Cardiac muscle cell (in vitro differentiated cells and primary cell): ENCODE measurements at places on chromosomes 1 and 21.

- DNase-seq, result no peak
- no peak overlapping the region for H3K27ac ChIP-seq
- H3K4me1 ChIP-seq, result no peaks in the 10 kb centered on the region
- no peaks in the 10 kb centered on the region for H3K27me3 ChIP-seq
Measured at GRCh38 chr1:40301066-40301465, 16.0 kb downstream of the COL9A2 start.

- no peaks in the 10 kb centered on the region for H3K36me3 ChIP-seq
- peaks cover 2% of the 10 kb centered on the region for H3K4me1 ChIP-seq
- H3K4me3 ChIP-seq, result no peak overlapping the region
- H3K27ac ChIP-seq, result no peak overlapping the region
- no peak for DNase-seq
- H3K27me3 ChIP-seq, result peaks cover 3% of the 10 kb centered on the region
Measured at GRCh38 chr1:11394592-11395245, 84.2 kb upstream of the DISP3 start.

- no peak overlapping the region for H3K27ac ChIP-seq
- no peak for DNase-seq
- no peaks in the 10 kb centered on the region for H3K36me3 ChIP-seq
- no peaks in the 10 kb centered on the region for H3K27me3 ChIP-seq
- H3K4me1 ChIP-seq, result no peaks in the 10 kb centered on the region
- H3K4me3 ChIP-seq, result no peak overlapping the region
Measured at GRCh38 chr1:7418442-7419080, 352.5 kb upstream of the VAMP3 start.

DNA sequence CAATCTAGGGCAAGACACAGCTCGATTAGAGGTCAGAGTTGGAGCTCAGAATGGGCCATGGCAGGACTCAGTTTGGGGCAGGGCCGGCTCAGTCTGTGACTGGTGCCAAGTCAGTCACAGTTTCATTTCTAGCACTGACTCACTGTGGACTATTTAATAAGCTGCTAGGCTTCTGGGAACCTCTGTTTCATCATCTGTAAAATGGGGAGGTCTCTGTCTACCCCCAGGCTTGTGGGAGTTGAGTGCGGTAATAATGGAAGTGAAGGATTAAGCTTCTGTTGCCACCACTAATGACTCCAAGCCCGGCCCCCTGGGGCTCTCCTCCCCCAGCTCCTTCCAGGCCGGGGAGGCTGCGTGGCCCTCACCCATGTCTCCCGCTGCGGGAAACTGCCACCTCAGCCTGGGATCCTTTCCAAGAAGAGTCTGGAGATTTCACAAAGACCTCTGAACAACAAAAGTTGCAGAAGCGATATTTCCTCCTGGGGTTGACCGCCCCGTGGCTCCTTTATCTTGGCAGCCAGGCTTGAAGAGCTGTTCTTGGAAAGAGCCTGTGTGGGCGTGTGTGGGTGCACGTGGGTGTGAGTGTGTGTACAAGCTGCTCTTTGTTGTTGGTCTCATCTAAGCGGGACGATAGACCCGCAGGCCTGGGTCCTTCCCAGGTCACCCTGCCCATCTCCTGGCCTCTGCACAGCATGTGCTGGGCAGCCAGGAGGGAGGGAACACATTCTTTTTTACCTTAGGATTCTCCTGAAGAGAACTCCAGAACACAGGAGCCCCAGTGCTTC, 29.1 kb downstream of the KNCN start:
- no peak overlapping the region for H3K4me3 ChIP-seq
- DNase-seq, result peak; percentile 95
- H3K4me1 ChIP-seq, result peaks cover 11% of the 10 kb centered on the region
- H3K36me3 ChIP-seq, result no peaks in the 10 kb centered on the region
- peaks cover 34% of the 10 kb centered on the region for H3K27me3 ChIP-seq

GRCh38 chr1:6724517-6725141, 23.0 kb upstream of the DNAJC11 start:
- no peaks in the 10 kb centered on the region for H3K36me3 ChIP-seq
- no peaks in the 10 kb centered on the region for H3K4me1 ChIP-seq
- no peaks in the 10 kb centered on the region for H3K27me3 ChIP-seq
- no peak overlapping the region for H3K4me3 ChIP-seq
- no peak overlapping the region for H3K27ac ChIP-seq
- peak; percentile 89 for DNase-seq

DNA sequence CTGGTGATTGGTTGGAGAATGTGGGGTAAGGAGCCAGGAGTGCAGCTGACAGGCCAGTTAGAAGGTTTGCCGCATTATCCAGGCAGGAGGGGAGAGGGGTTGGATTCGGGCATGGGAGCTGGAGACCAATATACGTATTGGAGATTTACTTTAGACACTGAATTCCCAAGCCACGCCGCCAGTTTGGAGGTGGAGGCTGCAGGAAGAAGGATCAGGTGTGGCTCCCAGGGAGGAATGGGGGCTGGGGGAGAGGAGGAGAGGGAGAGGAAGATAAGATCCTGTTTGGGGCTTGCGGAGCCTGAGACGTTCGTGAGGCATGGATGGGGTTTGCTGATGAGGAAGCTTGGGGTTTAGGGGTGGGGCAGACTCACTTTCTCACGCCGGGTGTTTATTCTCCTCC, 155.1 kb upstream of the IGSF21 start:
- H3K27ac ChIP-seq, result no peak overlapping the region
- no peaks in the 10 kb centered on the region for H3K4me1 ChIP-seq
- no peaks in the 10 kb centered on the region for H3K36me3 ChIP-seq
- DNase-seq, result no peak

DNA sequence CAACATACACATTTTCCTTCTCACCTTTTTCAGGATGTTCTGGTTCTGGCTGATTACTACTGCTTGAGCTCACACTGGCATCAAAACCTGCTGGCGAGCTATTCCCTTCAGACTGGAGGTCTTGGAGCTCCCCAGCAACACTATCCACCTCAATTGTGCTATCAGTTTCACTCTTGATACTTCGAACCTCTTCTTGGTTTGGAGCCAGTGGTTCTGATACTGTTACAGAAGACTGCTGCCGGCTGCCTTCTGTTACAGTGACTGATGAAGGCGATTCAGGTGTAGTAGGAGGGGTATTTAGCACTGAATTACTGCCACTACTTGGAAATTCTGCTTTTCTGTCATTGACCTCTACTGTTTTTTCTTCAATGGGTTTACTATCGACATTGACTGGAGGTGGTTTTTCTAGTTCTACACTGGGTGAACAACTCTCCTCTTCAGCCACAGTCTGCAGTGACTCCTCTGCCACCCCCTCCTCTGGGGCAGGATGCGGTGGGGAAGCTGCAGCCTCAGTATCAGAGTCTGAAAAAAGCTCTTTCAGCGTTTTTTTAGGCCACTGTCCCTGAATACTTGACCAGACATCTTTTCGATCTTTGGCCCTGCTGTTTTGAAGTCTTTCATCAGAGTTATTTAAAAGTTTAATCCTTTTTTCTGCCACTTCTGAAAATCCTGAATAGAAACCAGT, 20.7 kb upstream of the RBM34 start:
- no peaks in the 10 kb centered on the region for H3K4me1 ChIP-seq
- H3K27ac ChIP-seq, result no peak overlapping the region
- H3K27me3 ChIP-seq, result no peaks in the 10 kb centered on the region
- H3K36me3 ChIP-seq, result peaks cover 39% of the 10 kb centered on the region
- H3K4me3 ChIP-seq, result no peak overlapping the region

GRCh38 chr1:44721485-44722361, 9.2 kb downstream of the RNU5D-1 start:
- no peaks in the 10 kb centered on the region for H3K36me3 ChIP-seq
- H3K4me1 ChIP-seq, result no peaks in the 10 kb centered on the region

DNA sequence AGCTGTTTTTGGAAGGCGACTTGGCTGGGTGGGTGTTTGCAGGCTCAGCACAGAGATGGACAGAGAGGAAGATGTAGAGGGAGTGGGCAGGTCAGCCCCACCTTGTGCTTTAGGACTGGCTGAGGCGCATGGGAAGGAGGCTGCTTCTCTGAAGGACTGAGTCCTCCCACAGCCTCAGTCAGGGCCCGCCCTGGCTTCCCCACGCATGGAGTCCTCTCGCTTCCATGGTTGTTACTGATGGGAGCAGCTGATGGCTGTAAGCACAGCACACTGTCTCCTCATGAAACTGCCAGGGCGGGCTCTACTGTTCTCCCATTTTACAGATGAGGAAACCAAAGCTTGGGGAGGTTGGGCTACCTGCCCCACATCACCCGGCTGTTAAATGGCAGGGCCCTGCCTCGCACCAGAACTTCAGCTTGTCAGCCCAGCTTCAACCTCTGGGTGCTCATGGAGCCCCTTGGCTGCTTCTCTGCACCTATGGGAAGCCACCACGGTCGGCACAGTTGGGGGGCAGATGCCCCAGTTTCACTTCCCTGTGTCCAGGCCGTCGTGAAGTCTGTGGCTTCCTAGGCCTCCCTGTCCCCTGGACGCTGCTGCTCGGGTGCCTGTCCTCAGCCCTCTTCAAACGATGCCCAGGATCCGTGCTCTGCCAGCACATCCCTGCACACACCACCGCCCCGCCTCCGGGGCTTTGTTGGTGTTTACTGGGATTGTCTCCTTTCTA, 2.4 kb downstream of the TMEM201 start:
- no peak overlapping the region for H3K4me3 ChIP-seq
- no peaks in the 10 kb centered on the region for H3K36me3 ChIP-seq
- H3K4me1 ChIP-seq, result peaks cover 15% of the 10 kb centered on the region
- H3K27me3 ChIP-seq, result no peaks in the 10 kb centered on the region
- DNase-seq, result no peak
- H3K27ac ChIP-seq, result no peak overlapping the region

DNA sequence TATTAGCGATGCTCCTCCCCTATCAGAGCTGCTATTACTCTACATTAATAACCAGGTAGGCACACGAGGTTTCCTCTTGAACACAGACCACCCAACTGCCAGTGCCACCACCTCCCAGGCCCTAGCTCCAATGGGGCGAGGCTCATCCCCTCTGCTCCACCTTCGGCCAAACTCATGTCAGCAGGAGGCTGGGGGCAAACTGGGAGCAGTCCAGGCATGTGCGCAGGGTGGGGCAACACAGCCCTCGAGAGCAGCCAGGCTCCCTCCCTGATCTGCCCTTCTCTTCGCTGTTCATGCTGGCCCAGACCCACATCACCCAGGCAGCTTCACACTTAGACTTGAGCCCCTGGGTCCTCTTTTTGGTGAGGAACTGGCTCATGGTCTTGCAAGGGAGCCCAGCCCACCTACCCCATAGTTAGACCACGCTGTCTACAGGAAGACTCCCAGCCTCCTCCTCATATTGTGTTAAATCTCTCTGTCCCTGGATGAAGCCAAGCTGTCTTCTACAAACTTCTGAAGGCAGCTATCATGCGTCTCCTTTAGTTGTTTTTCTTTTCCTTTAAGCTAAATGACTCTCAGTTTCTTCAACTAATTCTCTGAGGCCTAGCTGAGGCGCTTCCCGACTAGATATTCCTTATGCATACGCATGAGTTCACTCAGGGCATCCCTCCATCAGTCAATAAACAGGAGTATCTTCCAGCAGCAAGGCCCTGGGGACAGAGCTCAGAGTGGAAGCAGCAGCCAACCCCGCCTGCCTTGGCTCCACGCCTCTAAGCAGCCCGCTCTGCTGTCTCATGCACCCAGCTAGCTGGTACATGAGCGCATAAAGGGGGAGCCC, 12.0 kb downstream of the TMEM9 start:
- no peaks in the 10 kb centered on the region for H3K4me1 ChIP-seq
- H3K27ac ChIP-seq, result no peak overlapping the region
- no peak for DNase-seq
- H3K4me3 ChIP-seq, result no peak overlapping the region

DNA sequence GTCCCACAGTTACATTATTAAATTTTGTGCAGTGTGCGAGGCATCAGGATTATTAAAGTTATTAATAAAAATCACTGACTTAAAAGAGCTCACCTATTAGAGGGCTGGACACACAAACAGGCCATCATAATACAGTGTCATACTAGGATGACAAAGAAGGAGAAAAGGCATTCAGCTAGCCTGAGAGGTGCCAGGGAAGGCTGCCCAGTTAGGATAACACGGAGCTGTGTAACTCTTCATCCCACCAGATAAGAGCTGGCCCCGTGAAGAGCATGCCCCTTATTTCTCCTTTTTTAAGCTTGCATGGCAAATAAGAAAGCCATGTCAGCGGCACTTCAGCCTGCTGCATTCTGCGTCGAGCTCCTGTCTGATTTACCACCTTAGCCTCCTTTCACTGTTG, 109.5 kb downstream of the KCNK1 start:
- peak overlapping the region; percentile 92 for H3K27ac ChIP-seq
- no peaks in the 10 kb centered on the region for H3K27me3 ChIP-seq
- H3K36me3 ChIP-seq, result no peaks in the 10 kb centered on the region
- H3K4me1 ChIP-seq, result peaks cover 38% of the 10 kb centered on the region
- no peak overlapping the region for H3K4me3 ChIP-seq

- H3K36me3 ChIP-seq, result no peaks in the 10 kb centered on the region
- H3K4me3 ChIP-seq, result no peak overlapping the region
- no peaks in the 10 kb centered on the region for H3K27me3 ChIP-seq
- no peaks in the 10 kb centered on the region for H3K4me1 ChIP-seq
- no peak overlapping the region for H3K27ac ChIP-seq
Measured at GRCh38 chr1:157893686-157894085, 52.1 kb upstream of the CD5L start.

DNA sequence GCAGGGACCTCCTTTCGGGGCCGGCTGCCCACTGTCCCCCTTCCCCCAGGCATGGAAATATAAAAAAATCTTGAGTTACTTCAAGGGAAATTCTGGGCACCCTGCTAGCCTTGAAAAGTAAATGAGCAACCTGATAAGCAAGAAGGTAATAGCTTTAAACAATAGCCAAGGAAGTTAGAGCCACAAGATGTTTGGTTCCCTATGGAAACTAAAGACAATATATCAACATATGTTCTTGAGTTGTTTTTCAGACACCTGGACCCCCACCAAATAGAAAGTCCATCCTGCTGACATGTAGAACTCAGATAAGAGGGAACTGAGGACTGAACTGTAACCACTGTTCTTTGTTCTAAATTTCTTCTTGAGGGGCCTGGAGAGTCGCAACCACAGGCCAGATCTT, 19.3 kb upstream of the SLC35A3 start:
- peak overlapping the region; percentile 39 for H3K27ac ChIP-seq
- H3K4me3 ChIP-seq, result no peak overlapping the region
- no peaks in the 10 kb centered on the region for H3K27me3 ChIP-seq
- H3K36me3 ChIP-seq, result no peaks in the 10 kb centered on the region
- no peak for DNase-seq
- no peaks in the 10 kb centered on the region for H3K4me1 ChIP-seq

GRCh38 chr1:230464671-230465070, 38.5 kb upstream of the PGBD5 start:
- H3K4me1 ChIP-seq, result no peaks in the 10 kb centered on the region
- peak; percentile 8 for DNase-seq
- no peak overlapping the region for H3K4me3 ChIP-seq
- H3K36me3 ChIP-seq, result no peaks in the 10 kb centered on the region
- H3K27ac ChIP-seq, result no peak overlapping the region
- no peaks in the 10 kb centered on the region for H3K27me3 ChIP-seq
